NCI-H2171 (cell line): ENCODE measurements at places on chromosomes 6 and 20.

- DNase-seq = no peak
These were observed 110.3 kb downstream of the CDC5L start for GRCh38 chr6:44497807-44498206.

- DNase-seq = no peak
These were observed 251.6 kb upstream of the ARID1B start for GRCh38 chr6:156525541-156525940.

GRCh38 chr6:31736021-31736767 lies at the start of gene CLIC1:
Gene CLIC1 (minus strand): TSS chr6:31736530. CDS start chr6:31736300, 230 bp downstream.
- peak; percentile 69 for DNase-seq

- DNase-seq = no peak
These were observed 8.7 kb upstream of the CCN5 start for GRCh38 chr20:44706301-44707017.

- DNase-seq = no peak
These were observed 364.9 kb upstream of the RSPO3 start for GRCh38 chr6:126753606-126754005.

DNA sequence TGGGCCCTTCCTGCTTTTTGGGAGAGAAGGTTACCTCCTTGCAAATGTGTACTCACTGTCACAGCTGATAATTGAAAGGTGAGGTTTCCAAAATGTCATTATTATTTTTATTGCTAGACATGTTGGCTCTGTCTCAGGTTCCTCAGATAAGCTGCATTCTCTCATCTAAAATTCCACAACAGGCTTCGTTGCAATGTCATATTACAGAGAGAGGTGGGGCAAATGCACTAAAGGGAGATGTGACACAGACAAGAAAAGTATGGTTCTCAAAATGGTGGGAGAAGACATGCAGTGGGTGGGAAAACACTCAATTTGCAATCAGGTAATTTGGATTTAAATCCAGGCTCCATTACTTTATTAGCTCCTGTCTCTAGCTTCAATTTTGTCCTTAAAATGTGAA lies 256.4 kb upstream of the POU3F2 start:
- DNase-seq = no peak

DNA sequence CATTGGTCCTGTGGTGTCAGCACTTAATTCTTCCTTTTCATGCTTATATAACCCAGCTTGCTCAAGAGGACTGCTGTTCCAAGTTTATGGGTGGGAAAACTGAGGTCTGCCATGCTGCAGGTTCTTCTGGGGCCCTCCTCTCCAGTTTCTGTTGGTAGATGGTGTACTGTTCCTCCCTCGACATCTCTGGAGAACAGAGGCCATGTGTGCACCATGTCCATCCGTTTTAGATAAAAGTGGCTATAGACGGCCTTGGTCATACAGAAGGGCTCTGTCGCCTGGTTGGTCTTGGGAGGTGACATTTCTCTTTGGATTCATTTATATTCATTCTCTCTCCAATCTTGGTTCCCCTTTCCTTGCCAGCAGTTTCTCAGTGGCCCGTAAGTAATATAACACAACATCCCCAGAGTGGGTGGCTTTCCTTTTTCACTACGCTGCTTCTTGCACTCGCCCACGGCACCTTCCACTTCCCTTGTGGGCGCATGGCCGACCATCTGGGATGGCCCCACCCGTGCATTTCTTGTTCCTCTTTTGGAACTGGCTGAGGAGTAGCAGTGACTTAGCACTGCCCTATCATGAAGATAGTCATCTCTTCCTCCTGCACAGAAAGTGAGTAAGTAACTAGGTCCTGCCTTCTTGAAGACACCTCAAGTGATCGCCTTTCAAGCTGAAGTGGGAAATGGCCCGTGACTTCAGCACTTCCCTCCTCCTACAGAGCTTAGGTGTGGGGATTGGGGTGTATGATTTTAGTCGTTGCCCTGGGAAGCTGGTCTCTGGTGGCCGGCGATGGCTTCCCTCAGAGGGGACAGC lies 94.2 kb downstream of the RREB1 start:
- DNase-seq = no peak

DNA sequence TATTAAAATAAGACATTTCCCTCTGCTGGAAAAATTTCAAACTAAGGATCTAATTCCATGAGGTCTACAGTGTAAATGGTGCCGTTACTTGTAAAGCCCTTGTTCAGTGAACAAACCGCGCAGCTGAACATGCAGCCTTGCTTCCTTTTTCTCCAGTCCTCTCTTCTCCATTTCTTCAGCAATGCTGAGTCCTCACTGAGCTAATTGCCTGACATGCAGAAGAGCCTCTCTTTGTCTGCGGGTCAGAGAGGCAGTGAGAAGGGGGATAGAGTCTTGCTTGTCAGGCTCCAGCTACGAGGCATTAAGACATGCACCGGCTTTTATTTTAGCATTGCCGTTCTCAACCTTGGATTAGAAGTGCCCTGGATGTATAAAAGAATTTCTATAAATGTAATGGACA lies 25.7 kb downstream of the ZDHHC14 start:
- no peak for DNase-seq

GRCh38 chr6:50707652-50708300 lies 5.5 kb upstream of the TFAP2D start:
- no peak for DNase-seq

DNA sequence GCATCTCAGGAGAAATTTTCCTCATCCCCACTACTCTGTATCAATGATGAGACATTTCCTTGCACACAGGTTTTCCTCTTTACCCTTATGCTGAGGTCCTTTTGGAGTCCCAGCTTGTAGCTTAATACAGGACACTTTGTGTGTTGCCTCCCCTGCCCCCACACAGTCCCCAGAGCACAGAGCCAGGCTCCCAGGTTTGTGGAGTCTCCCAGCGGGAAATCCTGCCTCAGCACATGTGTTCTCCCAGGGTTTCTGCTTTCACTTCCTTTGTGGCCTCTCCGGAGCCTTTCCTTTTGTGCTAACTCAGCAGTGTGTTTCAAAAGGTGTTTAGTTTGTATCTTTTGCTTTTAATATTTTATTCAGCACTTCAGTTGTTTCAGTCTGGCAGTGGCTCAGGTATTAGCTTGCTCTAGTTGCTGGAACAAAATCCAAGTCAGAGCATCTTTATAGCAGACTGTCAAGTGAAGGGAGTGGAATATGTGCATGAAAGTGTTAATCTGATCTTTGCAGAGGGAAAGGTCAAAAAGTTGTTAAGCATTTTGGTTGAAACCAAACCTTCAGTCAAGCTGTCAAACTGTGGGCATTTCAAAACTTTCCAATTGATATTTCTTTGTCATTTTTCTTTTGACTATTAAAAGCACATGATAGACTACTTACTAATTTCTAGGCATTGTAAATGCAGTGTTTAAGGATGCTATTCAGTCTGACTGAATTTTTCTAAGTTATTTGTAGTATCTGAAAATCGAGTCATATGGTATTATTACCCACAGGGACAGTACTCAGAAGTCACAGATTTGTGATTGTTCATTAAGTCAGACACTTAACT lies 8.6 kb downstream of the SNX9 start:
- peak; percentile 39 for DNase-seq

DNA sequence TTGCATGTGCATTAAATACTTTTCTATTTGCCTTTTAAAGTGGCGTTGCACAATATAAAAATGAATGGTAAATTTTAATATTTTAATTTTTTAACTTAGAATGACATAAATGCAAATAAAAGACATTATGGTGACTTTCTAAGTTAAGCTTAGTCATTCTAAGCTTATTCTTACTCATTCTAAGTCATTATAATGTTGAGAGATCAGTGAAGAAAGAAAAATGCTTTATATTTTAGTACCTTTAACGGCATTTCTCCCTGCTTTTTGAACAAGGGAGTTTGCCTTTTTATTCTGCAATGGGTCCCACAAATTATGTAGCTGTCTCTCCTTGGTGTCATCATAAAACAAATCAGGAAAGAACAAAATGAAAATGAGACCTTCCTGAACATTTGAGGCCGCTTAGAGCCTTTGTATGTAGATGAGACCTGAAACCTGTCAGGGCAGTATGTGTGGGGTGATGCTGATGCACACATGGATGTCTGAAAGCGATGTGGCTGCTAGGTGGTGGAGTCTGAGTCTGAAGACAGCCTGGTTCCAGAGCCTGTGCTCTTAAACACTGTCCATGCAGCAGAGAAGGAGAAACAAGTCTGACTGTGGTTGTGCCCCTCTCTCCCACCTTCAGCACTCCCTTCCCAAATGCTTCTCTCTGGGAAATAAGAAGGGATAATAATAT lies 158.0 kb downstream of the PHF3 start:
- no peak for DNase-seq

DNA sequence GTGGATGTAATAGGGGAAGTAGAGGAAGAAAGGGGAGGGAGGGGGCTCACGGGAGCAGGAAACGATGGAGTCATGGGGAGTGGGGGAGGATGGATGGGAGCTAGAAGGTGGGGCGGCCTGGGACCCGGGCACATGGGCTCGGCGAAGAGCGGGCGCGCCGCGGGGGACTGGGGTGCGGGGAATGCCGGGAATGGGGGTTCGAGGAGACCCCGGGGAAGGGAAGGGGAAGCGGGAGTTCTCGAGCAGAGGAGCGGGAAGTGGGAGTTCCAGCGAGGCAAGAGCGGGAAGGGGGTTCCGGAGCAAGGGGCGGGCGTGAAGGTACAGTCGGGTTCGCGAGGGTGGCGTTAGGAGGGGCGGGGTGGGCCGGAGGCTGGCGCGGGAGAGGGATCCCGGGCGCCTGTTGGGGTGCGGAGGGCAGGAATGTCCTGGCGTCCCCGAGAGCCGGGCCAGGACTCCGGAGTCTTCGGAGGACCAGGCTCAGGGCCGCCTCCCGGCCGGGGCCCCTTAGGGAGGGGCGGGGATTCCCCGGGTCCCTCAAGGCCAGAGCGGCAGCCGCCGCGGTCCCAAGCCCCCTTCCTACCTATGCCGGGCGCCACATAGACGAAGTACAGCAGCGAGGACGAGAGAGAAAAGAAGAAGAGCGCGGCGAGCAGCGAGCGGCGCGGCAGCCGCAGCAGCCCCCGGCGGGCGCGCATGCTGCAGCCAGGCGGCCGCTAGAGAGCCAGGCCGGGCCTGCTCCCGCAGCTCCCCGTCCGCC lies 504 bp downstream of the B4GALT5 start:
- peak; percentile 49 for DNase-seq

GRCh38 chr6:64258752-64259151 lies 623.1 kb downstream of the PHF3 start:
- no peak for DNase-seq

GRCh38 chr20:13927171-13927570 lies 63.2 kb downstream of the SEL1L2 start:
- no peak for DNase-seq

- DNase-seq = no peak
These were observed 18.3 kb upstream of the ASF1A start for GRCh38 chr6:118875672-118876071.

GRCh38 chr20:20665606-20666332 lies 46.7 kb downstream of the RALGAPA2 start:
- DNase-seq = no peak

GRCh38 chr20:8428988-8429387 lies 296.9 kb downstream of the PLCB1 start:
- no peak for DNase-seq

- DNase-seq = no peak
These were observed 53.2 kb upstream of the BMP2 start for GRCh38 chr20:6714279-6714711.

- no peak for DNase-seq
These were observed 156.8 kb upstream of the KCNQ5 start for GRCh38 chr6:72464791-72465691.

DNA sequence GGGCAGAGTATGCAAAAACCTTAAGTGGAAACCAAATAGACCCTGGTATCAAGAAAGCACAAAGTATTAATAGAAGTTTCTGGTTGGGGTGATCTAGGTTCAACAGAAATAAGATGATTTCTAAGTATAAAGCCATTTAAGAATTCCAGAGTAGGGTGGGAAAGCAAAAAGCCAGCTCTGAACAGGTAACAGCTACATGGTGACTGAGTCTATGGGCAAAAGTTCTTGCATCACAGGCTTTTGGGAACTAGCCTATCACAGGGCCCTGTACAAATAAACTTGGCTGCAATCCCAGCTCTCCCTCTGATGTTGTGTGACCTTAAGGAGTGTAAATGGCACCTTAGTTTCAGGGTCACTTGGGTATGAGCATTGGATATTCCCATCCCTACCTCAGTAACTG lies 5.5 kb downstream of the TCF19 start:
- DNase-seq = no peak

DNA sequence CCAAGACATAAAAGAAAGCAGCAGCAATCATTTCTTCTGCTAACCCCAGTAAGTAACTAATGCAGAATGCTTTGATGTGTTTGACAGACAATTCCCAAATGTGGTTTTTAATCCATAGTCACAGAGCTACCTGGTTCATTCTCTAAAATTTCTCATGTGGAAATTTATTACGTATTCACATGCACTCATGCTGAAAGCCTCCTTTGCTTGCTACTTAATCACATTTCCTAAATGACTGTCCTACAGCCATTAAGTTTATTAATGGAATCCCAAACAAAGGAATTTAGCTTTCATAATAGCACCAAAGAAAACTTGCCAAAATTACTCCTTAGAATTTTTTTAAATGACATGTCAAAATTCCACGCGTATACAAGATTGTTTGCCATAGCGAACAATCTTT lies 68.6 kb upstream of the MCHR2 start:
- DNase-seq = no peak

- DNase-seq = no peak
These were observed 556 bp upstream of the YWHAB start for GRCh38 chr20:44884907-44885391.

- DNase-seq = no peak
These were observed 39.4 kb upstream of the MYLIP start for GRCh38 chr6:16089232-16090062.

DNA sequence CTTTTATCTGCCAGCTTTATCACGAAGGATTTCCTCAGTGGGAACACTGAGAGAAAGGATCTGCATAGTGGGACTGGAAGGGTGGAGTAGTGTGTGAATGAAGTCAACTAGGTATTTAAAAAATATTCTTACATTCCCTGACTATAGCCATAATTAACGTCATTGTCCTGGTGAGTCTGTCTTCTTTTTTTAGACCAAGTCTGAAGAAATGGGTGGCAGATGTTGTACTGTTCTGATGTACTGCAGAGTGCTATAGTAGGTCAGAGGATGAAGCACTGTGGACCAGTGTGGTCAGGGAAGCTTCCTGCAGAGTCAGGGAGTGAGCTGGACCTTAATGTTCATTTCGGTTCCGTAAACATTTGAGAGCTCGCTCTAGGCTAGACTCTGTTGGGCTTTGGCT lies 11.9 kb downstream of the TULP4 start:
- DNase-seq = no peak

DNA sequence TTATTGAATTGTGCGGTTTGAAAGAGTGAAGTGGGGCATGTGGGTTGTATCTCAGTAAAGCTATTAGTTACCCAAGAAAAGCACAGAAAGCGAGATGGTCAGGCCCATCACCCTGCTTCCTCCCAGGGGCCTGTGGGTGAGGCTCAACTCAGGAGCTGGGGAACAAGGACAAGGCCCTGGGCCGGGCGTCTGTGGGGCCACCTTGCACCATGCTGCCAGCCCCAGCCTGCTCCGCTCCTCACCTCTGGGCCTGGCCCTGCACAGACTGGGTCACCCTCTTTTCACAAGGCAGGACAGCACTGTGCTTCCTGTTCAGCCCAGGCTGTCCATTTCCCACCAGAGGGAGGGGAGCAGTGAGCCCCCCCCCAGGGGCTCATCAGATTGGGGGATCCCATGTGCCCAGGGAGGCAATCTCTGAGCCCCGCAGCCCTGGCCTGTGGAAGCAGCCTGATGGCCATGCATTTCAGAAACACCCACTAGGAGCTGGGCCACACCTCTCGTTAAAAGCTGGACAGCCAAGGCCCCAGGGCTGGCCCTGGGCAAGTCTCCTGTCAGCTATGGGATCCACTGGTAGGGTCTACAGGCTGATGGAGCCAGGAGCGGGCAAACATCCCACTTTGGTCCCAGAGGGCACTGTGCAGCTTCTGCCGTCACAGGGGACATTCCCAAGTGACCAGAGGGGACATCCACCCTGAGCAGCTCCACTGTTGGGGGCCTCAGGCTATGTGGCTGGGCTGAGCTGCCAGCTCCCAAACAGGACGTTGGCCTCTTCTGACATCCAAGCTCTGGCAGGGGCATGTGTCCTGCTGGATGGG lies 55.9 kb downstream of the YTHDF1 start:
- no peak for DNase-seq
